ENCODE measurements at places on chromosomes 6 and 20.

DNA sequence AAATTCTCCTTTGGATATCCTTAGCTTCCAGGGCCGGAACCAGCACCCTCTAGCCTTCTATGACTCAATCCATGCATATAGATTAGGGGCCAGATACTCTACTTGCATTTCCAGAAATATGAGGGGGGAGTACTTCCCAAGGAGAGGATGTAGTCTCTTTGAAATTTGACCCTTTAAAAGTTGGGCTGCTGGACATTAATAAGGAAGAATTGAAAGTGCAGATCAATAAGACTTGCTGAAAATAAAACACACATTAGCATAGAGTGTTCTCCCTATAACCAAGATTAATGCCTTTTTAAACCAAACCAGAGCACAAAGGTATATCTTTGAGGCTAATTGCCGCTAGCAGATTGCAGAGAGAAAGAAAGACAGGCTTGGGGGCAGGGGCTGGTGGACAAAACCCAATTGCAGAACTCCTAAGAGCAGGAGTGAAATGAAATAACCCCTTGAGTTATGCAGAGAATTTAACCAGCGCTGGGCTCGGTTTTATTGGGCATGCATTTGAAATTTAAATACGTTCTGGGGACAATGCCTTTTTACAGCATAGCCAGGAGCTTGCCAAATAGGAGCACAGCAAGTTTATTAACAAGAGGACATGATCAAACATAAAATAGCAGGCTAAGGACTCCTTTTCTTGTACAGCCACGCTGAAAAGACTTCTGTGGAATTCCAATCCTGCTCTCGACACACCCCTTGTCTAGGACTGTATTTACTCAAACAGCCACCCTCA lies 108.2 kb upstream of the SALL4 start:
- no peak for DNase-seq

- no peak for DNase-seq
These were observed 87.8 kb upstream of the ARMC2 start for GRCh38 chr6:108760126-108761050.

DNA sequence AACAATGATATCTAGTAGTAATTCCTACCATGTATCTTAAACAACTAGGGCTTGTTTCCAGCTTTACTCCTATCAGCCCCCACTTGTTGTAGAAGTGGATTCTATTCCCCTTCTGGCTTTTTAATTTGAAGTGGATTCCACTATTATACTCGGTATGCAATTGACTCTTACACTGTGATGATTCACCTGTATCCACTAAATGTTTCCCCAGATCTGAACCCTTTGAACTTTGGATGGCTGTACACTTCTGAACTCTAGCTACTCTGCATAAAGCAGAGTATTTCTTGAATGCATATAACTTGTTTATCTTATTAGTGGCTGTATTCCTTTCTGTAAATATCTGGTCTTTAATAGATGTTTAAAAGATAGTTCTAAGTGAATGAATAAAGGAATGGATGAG lies 538.4 kb upstream of the NRSN1 start:
- no peak for DNase-seq

DNA sequence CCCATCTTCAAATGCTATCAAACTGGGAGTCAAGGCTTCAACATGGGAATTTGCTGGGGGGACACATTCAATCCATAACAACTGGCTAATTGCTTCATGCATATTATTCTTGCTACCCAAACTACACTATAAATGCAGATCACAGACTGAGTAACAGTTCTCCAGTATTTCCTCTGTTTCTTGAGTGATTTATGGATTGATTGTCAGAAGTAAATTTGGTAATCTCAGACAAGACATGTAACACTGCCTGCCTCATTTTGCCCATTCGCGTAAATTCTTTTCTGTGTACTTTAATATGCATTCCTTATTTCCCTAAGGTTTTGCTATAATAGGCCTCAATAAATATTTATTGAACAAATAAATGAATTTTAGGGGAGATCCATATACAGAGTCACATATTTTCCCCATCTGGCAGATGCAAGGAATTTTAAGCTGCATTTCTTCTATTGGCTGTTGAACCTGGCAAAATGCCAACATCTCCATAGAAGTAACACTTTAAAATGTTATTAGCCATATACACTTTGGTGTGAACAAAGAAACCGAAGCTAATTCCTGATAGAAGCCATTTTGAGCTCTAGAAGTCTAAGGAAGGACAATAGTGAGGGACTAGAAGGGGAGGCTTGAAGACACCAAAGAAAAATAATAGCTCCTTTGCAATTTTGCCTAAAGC lies 98.2 kb downstream of the QRSL1 start:
- DNase-seq, result no peak
